Neural progenitor cell (in vitro differentiated cells): ENCODE measurements at places on chromosomes 4 and X.

GRCh38 chrX:24231641-24232179 lies 82.2 kb downstream of the SUPT20HL2 start:
- DNase-seq, result no peak

- peak; percentile 92 for DNase-seq
Measured at GRCh38 chrX:2828344-2828958, at the start of gene GYG2. Gene GYG2 (plus strand): TSS chrX:2828930. CDS start chrX:2830189, 1,259 bp downstream.

DNA sequence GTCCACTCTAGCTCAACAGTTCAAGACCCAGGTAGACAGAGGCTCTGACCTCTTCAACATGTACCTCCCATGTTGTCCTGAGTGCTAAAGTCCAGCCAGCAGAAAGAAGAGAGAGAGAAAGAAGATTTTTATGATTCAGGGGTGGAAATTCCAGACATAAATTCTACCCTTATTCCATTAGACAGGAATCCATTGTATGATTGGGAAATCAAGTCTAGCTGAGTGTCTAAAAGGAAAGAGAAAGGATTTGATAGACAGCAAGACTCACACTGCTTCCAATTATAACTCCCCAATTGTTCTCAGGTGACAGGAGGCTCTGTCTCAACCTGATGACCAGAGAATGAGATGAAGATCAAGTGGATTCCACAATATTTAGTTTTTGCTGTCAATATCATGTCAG lies 27.9 kb upstream of the PGM2 start:
- no peak for DNase-seq

DNA sequence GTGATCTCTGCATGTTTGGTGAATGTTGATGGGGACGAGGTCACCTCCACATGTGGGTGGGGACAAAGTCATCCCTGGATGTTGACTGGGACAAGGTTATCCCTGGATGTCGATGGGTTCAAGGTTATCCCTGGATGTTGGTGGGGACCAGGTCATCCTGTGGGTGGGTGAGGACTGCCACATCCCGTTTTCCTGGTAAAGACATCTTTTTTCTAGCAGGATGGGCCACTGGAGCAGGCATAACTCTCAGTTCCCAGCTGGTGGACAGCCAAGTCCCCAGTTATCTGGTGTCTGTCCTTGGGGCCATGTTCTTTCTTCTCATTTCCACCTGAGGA lies 28.3 kb upstream of the PLCXD1 start:
- no peak for DNase-seq

GRCh38 chrX:153947009-153947769 lies 2.7 kb upstream of the RENBP start:
- peak; percentile 85 for DNase-seq

DNA sequence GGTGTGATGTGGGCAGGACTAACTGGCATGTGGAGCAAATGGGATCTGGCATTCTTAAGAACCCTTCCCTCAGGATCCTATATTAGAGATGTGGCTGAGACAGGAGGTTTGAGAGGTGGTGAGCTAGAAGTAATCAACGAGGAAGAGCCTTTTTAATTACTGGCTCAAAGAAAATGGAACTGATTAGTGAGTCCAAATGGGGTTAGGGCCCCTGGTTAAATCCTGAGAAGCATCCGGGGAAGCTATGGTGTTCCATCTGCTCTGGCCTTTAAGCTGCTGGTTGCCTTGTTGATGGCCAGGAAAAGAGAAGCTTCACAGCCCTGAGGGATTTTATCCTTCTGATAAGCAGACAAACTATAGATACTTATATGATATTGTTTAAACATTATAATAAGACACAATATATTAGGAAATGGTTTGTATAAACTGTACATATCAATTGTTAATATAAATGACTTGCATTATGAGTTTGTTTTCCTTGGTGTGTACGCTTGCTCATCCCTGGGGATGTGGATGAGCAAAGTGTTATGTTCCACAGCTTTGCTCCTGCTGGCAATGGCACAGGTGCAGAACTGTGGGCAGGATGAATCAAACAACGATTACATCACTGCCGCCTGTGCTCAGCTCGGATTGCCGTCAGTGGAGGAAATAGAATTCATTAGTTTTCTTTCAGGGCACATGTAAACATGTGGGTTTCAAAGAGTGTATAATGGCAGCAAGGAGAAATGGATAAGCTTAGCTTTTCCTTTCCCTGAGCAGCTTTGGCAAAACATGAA lies 328.6 kb upstream of the ARX start:
- DNase-seq, result peak; percentile 46

DNA sequence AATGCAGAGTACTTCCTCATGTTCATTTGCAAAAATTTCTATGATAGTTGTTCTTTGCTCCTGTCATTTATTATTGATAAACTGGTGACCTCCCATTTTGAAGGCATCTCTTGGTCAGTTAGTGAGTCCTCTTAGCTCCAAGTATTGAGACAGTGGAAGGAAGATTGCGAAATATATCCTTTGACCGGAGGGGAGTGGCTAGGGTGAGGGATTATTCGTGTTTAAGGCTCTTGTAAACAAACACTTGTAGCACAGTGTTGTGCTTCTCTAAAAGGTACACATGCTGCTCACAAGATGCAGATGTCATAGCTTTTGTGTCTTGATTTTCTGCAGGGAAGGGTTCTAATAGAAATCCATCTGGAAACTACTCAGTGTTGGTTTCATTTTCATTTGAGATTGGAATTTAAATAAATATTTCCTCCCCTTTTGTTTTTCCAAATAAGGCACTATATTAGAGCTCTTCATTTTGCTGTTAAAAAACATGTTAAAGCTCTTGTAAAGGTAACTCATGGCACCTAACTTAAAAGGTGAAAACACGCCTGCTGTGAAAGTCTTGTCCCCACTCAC lies 21.8 kb downstream of the TXLNG start:
- no peak for DNase-seq

DNA sequence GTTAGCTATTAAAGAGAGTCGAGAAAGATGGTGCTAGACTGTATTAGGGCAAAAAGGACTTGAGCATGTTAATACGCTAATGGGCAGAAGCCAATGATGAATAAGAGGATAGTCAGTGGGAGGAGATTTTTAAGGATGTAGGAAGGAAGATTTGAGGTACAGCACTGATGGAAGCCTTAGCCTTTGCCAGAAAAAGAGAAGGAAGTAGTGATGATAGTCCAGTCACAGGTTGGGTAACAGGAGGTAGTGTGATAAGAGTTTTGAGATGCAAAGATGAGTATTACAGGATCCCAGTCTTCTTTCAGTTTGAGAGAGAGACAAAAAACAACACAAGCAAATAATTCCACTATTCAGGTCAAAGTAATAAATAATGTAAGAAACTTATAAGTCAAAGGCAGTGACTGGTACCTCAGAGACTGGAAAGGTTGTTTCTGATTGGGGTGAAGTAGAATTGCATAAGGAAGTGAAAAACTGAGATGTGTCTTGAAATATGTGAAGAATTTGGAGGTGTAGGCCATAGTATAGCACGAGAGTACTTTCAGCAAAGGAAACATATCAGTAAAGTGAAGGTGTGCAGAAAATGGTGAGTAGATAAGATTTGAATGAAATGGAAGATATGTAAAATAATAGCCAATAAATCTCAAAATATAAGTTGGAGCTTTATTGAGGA lies 22.1 kb upstream of the NDNF start:
- no peak for DNase-seq

DNA sequence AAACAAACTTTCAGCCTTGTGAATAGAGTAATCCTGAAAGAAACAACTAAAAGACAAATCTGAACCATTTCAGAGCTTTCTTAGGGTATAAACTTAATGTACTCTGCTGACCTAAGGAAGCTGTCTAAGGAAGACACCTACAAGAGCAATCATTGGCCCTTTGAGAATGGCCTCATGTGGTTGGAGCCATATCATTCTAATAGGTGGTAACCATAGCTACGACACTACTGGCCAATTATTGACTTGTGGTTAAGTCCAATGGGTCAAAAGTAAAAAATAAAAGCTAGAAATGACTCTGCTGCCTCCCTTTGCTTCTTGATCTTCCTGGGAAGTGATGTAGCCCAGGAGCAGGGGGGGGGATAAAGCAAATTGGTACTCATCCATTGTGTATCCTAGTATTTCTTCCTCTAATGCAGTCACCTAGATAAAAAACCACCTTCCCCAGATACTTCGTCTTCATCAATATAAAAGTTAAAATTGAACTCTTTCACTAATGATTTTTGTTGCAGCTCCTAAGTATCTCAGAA lies 547.0 kb downstream of the ARAP2 start:
- DNase-seq, result no peak

- DNase-seq, result peak; percentile 4
Measured at GRCh38 chrX:86507331-86507730, 359.1 kb downstream of the DACH2 start.

DNA sequence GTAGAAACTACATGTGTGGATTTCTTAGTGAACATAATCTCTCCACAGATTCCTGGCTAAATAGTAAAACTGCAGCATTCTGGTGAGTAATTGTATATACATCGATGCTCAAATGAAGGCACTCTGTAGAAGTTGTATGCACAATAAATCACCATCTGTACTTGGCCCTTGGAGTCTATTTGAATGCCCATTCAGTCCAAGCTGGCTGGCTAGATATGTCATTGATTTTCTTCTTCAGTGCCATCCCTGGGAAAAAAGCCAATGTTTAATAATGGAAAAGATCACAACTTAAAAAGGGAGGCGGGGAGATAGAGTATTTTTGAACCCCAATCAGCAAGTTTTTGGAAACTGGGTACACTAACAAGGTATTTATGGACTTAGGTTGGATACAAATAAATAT lies 381.0 kb upstream of the TEX13C start:
- DNase-seq, result no peak

- DNase-seq, result no peak
Measured at GRCh38 chrX:107632346-107632745, 4.0 kb downstream of the PRPS1 start.

DNA sequence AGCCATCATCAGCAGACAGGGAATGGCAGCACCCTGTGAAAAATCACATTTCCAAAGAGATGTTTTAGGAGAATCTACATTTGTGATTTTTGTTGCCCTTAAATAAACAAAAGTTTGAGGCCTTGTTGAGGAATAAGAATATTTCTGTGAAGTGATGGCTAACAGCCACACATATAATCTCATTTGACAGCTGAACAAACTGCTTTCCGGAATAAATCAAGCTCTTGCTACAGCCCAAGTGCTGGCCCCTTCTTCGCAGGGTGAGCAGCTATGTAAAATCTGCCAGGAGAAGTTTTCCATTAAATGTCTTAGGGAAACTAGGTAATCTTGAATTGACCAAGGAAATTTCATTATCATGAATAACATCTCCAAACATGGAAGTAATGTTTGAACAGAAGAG lies 106.4 kb upstream of the GPM6B start:
- no peak for DNase-seq

DNA sequence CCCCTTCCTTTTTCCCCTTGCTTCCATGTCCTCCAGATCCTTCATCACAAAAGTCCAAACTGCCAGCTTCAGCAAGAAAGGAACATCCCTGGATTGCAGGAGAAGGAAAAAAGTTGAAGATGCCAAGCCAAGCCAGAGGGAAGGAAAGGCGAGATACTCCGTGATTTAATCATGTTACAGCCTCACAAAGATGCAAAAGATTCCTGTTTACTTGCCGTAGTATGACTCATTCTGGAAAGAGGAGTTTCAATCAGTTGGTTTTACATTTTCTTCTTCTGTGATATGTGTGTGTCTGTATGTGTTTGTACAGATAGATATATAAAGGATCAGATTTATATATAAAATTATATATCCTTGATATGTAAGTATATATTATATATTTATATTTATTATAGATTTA lies 69.3 kb downstream of the BTC start:
- no peak for DNase-seq

DNA sequence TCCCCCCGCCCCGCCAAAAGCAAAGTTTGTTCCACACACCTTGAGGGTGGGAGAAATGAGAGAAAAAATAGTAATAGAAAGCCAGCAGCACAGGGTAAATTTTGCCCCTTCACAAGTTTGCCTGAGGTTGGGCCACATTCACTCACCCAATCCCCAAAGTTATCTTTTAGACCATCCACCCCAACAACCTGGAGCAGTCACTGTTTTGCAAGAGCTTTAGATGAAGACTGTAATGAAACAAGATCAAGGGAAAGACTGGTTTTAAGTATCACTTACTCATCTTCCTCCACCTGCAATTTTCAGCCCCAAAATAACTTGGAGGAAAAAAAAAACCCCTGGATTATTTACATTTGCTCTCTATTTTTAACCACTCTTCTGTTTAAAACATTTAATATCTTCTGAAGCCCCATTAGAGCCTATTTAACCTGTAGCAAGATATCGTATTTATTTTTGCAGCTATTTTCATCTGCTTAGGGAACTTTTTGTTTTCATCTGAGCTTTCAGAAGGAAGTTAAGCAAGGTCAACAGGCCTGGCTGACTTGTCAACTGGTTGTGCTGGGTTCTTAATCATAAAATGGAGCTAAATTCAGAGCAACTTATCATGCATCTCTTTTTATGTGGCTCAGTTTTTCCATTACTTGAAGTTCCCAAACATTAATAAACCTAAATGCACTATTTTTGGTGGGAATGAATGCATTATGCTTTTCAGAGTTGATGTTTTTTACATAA lies 24.6 kb upstream of the TBL1X start:
- DNase-seq, result no peak

DNA sequence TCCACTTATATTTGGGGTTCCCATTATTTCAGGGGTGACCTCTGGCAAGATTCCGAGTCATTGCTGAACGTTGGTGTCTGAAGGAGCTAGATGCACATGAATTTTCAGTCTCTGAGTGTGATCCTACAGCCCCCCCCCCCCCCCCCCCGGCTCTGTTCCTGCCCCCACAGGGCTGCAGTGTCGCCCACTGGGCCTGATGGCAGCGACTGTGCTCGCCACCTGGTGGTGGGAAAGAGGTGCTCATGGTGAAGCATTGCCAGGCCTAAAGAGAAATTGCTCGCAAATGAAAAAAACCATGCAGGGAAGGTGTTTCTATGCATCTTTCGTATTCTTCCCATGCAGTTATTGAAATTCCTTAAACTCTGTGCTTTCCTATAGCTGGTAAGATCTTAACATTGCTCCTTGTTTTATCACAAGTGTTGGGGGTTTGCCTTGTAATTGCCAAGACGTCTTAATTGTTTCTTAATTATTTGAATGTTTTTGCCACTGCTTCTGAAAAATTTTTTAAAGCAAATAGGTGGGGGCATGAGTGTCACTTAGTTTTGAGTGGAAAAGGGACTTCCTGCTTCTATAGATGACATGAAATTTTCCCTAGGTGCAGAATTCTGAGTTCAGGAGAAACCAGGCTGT lies 63.2 kb downstream of the CLDN22 start:
- DNase-seq, result peak; percentile 76

GRCh38 chr4:12635629-12636028 lies 848.5 kb downstream of the RAB28 start:
- DNase-seq, result no peak

DNA sequence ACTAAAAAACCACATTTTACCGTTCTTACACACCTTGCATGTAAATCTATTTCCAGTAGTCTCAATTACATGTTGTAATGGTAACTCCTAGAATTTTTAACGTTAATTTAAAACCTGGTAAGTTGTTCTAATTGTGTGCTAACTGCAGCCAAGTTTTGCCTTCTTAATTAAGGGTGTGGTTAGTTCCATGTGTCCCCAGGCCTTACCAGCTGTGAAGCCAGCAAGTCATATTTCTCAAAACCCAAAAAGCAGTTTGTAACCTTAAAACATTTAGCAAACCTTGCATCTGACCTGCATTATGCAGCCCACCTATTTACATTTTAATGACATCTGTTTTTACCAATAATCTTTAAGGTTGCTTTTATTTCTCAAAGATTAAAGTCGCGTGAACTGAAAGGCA lies 18.4 kb upstream of the FAM47E start:
- no peak for DNase-seq
